ENCODE measurements at places on chromosomes 5 and 9. TPM values are rescaled to one million over a fixed set of nuclear protein-coding genes. Genes with fewer than 3 reads are reported as not detected.

The KIF12 gene
- total RNA-seq = 2.0 TPM

The ADRA1B gene
- total RNA-seq = 11.2 TPM

The RETREG1 gene
- 1.4 TPM for total RNA-seq

The OR1N2 gene
- total RNA-seq = not detected

The TMED9 gene
- 278 TPM for total RNA-seq

The ADAMTSL2 gene
- not detected for total RNA-seq

The LRRC70 gene
- total RNA-seq = 0.11 TPM

The TMEM174 gene
- not detected for total RNA-seq

The QRFP gene
- not detected for total RNA-seq

The CENPK gene
- total RNA-seq = 33.9 TPM

The FOXD1 gene
- 13.0 TPM for total RNA-seq

The GBGT1 gene
- 2.7 TPM for total RNA-seq

The SLC46A2 gene
- total RNA-seq = not detected

The MPDZ gene
- total RNA-seq = 12.5 TPM

The AJM1 gene
- total RNA-seq = 4.0 TPM

Data from A549 treated with RU486 at 1 μM for 4 hours (cell line).